ENCODE measurements at places on chromosomes 2 and 18.
A peak's percentile ranks its signal among the peaks of the same experiment; 100 is the strongest.

DNA sequence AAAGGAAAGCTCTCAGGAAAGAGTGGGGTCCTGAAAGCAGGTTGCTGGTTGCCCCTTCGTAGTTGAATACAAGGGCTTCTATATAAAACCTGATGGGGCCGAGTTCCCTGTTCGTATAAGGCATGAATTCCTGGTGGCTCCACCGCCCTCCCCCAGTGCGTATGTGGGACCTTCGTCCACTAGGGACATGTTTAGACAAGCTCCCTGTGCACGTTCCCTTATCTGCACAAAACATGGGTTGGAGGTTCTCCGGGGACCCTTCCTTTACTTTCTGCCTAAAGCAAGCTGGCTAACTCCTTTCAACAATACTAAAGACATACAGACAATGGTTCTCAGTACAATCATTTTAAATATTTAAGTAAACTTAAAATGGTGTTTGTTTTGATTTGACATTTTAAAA is 8.0 kb downstream of the CLUL1 start:
- no peak for DNase-seq

DNA sequence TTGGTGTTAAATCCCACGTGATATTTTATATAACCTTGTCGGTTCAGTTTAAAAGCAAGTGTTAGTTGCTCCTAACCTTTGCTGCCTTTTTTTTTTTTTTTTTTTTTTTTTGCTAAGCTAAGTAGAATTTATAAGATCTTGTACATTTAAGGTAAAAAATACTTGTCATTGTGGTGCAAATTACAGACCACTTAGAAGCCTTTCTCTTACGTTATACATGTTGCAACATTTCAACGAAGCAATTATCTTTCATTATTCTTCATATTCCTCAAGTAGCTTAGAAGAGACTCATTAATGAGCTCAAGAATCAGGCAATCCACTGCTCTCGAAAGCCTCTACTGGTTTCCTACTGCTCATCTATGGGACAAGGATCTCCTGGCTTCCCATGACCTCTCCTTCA is 14.9 kb upstream of the IL1RL2 start:
- no peak for DNase-seq

- peak; percentile 62 for DNase-seq
Measured at GRCh38 chr18:57210107-57210715, 63.3 kb downstream of the BOD1L2 start.

GRCh38 chr2:159042115-159042850 is 73.8 kb downstream of the TANC1 start:
- no peak for DNase-seq

GRCh38 chr2:147327613-147328012 is 517.2 kb upstream of the ACVR2A start:
- peak; percentile 51 for DNase-seq

- DNase-seq: no peak
Measured at GRCh38 chr2:122543815-122544214, 788.4 kb downstream of the TSN start.

DNA sequence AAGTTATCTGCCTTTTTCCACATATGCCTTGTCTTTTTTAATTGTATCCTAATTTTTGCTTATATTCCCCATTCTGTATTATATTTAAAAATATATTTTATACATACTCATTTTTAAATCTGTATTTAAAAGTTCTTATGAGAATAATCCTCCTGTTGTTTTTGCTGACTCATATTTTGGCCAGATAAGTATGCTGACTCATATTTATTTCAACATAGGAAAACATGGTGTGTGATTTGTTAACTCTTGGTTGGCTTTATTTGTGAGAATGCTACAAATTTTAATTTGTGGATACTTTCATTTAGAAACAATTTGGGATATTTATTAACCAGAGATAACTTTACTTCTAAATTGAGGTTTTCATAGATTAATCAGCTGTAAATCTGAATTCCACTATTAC is 587.7 kb downstream of the CPS1 start:
- no peak for DNase-seq

- DNase-seq: no peak
Measured at GRCh38 chr2:68765739-68766375, 31.2 kb downstream of the ARHGAP25 start.

DNA sequence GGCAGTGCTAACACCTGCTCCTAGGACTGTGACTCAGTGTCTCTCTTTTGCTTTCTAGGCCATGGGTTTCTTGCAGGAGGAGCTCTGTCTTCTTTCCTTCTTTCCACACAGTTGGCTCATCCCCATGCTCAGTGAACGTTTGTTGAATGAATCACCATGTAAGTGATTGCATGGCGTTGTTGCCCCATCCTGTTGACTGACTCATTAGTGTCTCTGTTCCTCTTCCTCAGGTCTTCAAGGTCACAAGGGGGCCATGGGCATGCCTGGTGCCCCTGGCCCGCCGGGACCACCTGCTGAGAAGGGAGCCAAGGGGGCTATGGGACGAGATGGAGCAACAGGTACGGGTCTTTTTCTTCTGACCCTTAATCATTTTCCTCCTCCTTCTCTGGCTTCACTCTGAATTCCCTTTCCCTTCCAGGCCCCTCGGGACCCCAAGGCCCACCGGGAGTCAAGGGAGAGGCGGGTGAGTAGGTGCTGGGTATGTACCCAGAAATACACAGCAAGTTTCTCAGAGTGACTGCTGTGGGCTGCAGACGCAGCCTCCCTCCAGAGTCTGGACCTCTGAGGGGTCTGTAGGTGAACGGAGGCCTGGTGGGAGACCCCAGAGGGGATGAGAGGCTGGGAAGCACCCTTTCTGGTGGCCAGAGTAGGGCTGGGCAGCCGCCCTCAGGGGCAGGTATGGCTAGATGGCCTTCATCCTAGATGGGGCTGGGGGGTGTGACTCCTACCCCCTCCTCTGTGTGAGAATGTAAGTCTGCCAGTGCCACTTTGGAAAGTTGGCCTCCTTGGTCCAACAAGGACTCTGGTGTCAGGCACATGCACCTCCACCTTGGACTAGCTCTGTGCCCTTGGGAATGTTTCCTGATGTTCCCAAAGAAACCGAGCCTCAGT is 32.4 kb downstream of the MARCO start:
- peak; percentile 93 for DNase-seq

DNA sequence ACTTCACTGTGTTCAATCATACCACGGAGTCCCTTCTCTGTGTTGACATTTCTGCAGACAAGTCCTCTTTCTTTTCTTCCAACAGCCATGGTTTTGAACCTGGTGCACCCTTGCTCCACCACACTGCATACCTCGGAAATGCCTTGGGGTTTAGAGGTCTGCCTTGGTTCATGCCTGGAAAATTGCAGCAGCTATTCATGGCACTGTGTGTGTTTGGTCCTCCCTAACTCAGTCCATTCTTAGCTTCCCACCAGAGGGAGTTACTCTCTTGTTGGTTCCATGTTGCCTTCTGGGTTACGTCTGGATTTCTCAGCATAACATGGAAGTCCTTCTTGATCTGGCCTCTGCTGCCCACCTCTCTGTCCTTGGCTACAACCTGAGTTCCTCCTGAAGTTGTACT is 206.0 kb downstream of the FHOD3 start:
- no peak for DNase-seq

DNA sequence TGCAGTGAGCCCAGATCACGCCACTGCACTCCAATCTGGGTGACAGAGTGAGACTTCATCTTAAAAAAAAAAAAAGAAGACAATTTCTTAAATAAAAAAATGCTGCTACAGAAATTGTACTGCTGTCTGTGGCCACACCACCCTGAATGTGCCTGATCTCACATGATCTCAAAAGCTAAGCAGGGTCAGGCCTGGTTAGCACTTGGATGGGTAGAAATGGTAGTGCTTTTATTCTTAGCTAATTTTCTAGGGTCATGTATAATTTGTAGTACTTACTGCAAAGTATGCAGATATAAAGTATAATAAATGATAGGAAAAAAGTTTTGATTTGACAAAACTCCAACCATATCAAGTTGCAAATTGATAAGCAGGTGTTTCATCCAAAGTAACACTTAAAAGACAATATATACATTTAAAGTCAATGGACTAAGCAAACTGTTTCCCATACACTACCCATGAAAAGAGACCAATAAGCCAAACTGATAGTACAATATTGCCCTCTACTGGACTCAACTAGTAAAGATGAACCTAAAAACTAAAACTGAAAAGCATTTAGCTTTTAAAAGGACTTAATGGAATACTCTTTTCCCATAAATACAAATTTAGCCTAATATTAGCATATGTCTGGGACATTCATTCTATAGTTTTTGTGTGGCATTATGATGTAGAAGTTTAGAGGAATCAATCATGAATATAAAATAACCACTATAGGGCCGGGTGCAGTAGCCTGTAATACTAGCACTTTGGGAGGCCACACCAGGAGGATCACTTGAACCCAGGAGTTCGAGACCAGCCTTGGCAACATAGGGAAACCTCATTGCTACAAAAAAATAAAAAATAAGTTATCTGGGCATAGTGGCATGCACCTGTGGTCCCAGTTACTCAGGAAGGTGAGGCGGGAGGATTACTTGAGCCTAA is 18.6 kb upstream of the PEX13 start:
- DNase-seq: peak; percentile 83

DNA sequence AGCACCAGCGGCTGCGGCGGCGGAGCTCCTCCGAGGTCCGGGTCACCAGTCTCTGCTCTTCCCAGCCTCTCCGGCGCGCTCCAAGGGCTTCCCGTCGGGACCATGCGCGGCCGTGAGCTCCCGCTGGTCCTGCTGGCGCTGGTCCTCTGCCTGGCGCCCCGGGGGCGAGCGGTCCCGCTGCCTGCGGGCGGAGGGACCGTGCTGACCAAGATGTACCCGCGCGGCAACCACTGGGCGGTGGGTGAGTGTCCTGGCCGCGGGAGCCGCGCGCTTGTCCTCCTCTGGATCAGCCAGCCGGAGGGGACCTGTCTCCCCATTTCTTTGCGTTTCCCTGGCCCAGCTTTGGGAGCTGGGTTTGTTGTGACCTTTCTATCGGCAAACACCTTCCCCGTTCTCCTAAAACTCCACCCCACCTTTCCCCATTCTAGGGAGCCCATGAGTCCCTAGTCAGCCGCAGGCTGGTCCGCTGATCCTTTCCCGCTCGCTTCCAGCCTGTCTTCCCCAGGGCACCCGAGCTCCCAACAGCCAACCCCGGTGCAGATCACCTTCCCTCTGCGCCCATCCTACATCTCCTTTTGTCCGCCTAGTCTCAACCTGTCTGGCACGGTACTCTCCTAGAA is 316 bp downstream of the GRP start:
- DNase-seq: no peak

Data from suppressor macrophage (primary cell).